Stimulated activated CD4-positive, alpha-beta T cell treated with anti-CD3 and anti-CD28 coated beads, Interleukin-1b, Interleukin-23, amount 100 ng/mL, for 1 hour (primary cell): ENCODE measurements at places on chromosomes 6 and 20.

- DNase-seq = no peak
These were observed 60.2 kb downstream of the NCOA3 start for GRCh38 chr20:47561603-47562583.

DNA sequence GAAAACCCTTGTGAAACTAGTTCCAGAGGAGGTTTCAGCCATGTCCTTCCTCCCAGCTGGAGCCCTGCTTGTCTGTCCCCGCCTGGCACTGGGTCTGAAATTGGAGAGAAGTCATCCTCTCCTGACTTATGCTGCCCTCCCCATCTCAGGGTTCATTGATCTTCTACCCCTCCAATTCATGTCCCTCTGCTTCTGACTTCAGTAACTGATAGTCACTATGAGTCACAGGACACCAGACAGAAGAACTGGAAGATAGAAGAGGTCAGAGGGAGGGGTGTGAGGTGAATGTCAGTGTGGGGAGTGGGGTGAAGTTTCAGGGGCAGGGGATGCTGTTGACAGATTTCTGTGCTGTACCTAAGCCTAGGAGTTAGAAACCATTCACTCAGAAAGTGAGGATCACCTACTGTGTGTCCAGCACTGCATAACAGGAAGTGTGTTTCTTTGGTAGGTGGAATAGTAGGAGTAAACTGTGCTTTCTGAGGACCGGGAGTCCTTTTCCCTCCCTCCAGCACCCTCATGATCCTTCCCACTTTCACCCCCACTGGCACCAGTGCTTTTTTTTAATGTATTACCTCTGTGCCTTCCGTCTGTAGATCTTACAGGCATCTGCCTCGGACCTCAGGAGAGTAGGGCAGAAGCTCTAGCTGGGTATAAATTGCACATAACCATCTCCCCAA is 627 bp upstream of the RPP21 start:
- DNase-seq = no peak

DNA sequence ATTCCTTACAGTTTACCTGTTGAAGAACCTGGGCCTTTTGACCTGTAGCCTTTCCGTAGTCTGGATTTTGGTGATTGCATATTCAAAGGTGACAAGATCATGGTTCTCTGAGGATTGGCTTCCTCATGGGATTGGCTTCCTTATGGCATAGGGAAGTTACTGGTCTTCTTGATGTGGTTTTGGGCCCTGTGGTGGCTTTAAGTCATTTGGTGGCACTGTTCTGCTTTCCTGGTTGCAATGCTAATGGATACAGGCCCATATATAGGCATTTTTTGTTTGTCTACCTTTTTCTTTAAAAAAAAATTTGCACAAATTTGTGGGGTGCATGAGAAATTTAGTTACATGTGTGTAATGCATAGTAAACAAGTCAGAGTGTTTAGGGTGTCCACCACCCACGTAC is 185.7 kb downstream of the CDKAL1 start:
- no peak for DNase-seq

GRCh38 chr6:33417128-33417902 is 592 bp downstream of the CUTA start:
- no peak for DNase-seq

GRCh38 chr6:134512981-134513391 is 195.1 kb upstream of the SGK1 start:
- DNase-seq = no peak

- DNase-seq = peak; percentile 52
These were observed 9.7 kb upstream of the ATXN1 start for GRCh38 chr6:16770701-16771569.

DNA sequence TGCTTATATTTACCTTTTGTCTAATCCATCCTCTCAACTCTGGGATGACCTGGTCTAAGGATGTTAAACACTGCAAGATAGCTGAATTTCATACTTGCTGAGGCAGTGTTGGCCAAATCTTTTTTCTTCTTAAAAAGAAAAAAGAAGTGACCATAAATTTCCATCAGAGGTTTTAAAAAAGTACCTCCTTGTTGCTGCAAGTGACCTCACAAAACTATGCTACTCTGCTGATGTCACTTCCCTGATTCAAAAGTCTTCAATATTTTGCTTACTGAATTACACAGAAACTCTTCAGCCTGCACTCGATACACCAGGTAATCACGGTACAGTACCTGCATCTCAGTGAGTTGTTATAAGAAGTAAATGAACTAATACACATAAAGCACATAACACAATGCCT is 107.2 kb upstream of the PRDM1 start:
- no peak for DNase-seq

DNA sequence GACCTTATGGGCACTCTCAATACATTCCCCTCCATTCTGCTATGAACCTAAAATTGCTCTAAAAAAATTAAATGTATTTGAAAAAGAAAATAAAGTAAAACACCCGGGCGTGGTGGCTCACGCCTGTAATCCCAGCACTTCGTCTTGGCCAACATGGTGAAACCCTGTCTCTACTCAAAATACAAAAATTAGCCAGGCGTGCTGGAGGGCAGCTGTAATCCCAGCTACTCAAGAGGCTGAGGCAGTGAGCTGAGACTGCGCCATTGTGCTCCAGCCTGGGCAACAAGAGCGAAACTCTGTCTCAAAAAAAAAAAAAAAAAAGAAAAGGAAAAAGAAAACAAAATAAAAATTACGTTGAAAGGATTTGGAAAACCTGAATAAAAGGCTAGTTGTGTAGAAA is 60.5 kb downstream of the CD164 start:
- no peak for DNase-seq

GRCh38 chr6:159981403-159982245 is 12.7 kb downstream of the IGF2R start:
- DNase-seq = no peak

- DNase-seq = no peak
These were observed 1.4 kb downstream of the DEFB132 start for GRCh38 chr20:258963-259362.

- no peak for DNase-seq
These were observed 6.2 kb downstream of the SEL1L2 start for GRCh38 chr20:13984211-13984610.

DNA sequence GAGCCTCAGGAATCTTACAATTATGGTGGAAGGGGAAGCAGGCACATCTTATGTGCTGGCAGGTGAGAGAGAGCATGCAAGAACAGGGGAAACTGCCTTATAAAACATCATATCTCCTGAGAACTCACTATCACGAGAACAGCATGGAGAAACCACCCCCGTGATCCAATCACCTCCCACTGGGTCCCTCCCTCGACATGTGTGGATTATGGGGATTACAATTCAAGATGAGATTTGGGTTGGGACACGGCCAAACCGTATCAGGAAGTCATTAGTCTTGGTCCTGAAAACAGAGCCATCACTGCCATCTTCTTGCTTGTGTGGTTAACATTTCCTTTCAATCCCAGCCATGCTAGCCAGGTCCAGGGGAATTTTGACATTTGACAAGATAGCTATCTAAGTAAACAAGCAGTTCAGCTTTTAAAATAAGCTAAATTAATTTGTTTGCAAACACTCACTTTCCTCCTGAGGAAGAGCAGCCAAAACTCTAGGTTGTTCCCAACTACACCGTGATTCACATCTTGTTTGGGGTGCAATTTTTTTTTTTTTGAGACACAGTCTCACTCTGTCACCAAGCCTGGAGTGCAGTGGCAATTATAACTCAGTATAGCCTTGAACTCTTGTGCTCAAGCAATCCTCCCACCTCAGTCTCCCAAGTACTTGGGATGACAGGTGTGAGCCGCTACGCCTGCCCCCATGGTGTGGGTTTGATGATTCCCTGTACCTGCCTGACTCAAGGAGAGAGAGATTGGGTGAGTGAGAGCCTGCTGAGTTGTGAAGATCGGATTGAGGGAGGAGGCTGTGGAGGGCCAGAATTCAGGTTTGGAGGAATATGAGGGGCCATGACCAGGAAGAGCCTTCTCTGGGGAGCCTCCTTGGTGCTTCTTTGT is 13.0 kb upstream of the PPP1R14C start:
- DNase-seq = no peak

GRCh38 chr6:170166511-170167122 is 124.3 kb downstream of the DLL1 start:
- DNase-seq = no peak

DNA sequence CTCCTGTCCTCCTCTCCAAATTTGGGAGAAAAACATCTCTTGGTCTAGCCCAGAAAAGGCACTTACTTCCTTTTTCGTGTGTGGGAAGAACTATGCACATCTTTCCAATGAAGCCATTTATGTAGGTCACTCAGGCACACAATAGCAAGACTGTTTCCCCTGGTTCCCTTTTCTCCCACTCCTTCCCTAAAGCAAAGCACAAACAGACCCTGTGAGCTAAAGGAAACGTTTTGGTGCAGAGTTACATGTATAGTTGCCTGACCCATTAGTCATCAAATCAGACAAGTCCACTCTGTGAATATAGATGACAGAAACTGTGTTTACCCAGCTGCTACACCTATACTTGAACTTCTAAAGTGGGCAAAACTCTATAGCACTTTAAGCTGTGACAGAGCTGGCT is 474.6 kb downstream of the COL12A1 start:
- no peak for DNase-seq

DNA sequence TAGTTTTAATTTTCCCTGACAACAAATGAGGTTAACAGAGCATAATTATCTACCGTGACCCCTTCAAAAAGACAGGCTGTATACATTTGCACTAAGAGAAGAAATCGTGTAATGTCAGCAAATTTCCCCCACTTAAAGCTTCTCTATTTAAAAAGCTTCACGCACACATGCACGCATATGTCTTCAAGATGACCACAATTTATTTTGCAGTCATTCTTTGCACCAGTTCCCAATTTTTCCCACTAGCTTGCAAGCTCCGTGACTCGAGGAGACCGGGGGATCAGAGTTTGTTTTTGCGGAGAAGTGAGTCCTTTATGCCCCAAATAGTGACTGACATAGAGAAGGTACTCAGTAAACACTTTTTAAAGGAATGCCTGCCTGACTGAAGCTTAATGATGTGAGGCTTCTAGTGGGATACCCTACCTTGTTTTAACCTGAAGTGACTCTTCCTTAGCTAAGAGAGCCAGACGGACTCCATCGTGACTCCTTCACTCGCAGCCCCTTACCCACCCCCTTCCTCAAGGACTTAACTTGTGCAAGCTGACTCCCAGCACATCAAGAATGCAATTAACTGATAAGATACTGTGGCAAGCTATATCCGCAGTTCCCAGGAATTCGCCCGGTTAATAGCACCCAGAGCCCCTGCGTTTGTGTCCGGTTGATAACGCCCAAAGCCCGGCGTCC is 9.3 kb upstream of the NQO2 start:
- no peak for DNase-seq

DNA sequence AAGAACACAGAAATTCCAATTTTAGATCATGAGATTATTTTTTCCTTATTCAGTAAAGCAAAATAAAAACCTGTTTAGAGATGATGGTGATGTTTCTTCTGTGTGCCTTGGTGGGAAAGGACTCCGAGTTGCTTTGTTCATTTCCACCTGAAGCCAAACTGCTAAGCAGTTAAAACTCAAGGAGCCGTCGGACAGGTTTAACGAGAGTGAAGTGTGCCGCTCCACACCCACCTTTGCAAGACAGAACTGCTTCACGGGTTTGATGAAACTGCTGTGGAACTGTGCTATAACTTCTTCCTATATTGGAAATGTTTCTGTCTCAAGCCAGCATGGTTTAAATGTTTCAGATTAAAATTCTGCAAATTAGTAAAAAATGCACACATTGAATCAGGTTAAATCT is 9.2 kb upstream of the DSP start:
- DNase-seq = no peak

GRCh38 chr20:60138256-60139220 is 180.3 kb downstream of the CDH26 start:
- DNase-seq = peak; percentile 8

GRCh38 chr6:51463321-51463720 is 624.1 kb downstream of the PKHD1 start:
- DNase-seq = no peak

DNA sequence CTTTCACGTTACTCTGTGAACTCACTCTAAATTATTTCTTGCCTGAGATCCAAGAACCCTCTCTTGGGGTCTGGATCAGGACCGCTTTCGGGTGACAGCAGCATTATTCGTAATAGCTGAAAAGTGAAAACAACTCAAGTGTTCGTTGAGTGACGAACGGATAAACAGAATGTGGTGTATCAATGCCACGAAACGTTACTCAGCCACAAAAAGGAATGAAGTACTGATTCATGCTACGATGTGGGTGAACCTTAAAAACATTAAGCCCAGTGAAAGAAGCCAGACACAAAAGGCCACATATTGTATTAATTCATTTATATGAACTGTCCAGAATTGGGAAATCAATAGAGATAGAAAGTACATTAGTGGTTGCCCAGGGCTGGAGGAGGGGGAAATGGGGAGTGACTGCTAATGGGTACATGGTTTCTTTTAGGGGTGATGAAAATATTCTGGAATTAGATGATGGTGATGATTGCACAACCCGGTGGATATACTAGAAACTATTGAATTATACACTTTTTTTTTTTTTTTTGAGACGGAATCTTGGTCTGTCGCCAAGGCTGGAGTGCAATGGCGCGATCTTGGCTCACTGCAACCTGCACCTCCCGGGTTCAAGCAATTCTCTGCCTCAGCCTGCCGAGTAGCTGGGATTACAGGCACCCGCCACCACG is 8.4 kb downstream of the PTGIS start:
- no peak for DNase-seq

DNA sequence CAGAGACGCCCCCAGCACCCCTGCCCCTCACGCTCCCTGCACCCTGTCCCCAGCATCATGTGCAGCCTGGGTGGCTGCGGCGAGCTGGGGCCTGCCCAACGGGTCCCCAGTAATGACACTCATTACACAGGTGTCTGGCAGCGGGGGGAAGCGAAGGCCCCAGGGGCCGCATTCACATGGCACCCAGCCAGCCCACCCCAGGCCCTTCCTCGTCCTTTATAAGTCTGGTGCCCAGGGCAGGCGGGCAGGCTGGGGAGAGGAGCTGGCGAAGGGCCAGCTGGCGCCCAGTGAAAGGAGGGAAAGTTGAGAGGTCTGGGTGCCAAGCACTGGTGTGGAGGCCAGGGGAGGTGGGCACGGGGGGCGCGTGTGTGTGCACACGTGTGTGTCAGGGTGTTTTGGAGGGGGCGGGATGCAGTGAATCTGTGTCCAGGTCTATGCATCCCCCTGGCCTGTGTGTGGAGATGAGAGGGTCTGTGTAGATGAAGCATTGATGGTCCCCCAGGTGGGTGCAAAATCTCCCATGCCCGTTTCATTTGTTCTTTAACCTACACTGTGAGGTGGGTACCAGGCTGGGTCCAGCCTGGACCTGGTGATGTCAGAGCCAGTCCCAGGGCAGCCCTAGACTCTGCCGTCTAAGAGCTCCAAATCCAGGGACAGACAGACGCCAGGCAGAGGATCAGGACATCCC is 105.3 kb downstream of the CEBPB start:
- no peak for DNase-seq

GRCh38 chr20:62702895-62703852 is 5.5 kb upstream of the NTSR1 start:
- no peak for DNase-seq

GRCh38 chr20:45091366-45091765 is 9.6 kb downstream of the KCNS1 start:
- DNase-seq = no peak
